ENCODE measurements at places on chromosomes 12 and 14.
A peak's percentile ranks its signal among the peaks of the same experiment; 100 is the strongest.

DNA sequence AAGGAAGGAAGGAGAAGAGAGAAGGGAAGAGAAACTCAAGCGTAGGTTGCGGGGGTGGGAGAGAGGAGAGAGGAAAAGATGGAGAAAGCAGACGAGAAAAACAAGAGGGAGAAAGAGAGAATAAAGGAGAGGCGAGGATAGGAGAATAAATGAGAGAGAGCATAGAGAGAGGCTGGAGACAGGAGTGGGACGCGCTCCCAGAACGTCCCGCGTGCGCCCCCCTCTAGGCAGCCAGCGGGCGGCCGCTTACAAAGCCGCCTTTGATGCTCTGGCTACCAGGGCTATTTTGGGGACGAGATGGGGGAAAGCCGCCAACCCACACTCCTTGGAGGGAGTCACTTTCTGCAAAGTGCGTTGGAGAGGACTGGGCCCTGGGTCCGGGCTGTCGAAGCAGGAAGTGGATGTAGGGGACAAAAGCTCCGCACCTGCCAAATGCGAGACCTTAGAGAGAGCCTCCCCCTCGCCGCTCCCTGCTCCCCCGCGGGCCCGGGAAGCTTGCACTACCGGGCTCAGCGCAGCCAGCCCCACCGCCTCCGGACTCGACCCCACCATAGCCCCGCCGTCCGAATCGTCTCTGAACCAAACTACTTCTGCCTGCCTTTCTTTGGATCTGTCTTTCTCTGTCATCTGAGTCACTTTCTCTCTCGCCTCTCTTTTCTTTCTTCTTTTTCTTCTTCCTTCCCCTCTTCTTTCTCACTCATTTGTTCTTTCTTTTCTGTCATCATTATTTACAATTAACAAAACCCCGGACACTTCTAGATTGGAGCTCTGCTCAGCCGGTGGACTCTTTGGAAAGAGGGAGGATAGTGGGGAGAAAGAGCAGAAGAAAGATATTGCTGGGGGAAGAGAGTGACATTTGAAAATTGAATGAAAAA, 8.0 kb downstream of the ASCL1 start:
- DNase-seq = no peak

DNA sequence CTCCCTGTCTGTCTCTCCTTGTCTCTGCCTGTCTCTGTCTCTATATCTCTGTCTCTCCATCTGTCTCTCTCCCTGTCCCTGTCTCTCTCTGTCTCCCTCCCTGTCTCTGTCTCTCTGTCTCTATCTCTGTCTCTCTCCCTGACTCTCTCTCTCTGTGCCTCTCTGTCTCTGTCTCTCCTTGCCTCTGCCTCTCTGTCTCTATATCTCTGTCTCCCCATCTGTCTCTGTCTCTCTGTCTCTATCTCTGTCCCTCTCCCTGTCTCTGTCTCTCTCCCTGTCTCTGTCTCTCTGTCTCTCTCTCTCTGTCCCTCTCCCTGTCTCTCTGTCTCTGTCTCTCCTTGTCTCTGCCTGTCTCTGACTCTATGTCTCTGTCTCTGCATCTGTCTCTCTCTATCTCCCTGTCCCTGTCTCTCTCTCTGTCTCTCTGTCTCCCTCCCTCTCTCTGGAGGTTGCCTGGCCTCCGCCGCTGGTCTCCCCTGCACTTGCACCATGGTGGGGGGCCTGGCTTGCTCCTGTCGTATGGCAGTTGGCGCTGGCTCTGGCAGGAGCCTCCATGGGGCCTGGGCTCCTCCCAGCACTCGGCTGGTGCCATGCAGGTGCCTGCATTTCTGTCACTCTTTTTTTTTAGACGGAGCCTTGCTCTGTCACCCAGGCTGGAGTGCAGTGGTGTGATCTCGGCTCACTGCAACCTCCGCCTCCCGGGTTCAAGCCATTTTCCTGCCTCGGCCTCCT, 28.3 kb downstream of the MMP17 start:
- no peak for DNase-seq

DNA sequence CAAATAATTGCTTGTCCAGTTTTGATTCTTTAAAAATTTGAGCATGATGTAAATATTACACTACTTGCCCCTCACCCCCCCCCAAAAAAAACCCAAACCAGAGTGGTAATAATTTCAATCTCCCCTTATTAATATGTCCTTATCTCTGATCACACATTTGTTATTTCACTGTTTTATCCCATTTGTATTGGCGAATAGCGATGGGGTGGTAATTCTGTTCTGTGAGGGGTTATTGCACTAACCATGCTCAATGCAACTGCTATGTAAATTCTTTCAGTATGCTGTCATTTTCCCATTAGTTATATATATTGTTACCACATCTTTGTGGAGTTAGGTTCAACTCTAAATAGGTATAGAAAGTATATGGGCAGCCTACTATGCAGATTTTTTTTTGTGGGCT, 1.1 kb downstream of the RIMKLB start:
- DNase-seq = no peak

DNA sequence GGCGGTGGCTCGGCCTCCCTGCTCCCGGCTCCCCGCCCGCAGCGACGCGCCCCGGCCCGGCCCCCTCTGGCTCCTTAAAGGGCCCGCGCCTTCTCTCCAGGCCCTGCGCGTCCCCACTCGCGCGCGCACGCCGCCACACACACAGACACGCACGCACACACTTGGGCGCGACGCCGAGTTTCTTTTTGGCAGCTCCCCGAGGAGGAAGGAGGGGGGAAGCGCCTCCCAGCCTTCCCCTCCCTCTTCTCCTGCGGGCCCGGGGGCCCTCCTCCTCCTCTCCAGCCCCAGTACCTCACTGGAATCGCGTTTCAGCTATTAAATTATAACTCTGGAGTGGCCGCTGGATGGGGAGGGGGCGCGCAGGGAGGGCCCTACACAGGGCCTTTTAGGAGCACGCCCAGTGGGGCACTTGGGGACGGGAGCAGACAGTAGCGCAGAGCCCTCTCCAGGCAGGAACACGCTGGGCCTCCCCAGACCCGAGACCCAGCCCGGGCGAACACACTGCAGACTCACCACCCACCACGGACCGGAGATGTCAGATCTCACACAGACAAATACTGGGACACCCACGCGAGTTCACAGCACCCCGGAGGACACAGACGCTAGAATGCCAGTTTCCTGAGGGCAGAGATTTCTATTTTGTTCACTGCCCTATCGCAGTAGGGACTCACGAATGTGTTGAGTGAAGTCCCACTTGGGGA, 411 bp upstream of the NCOR2 start:
- DNase-seq = peak; percentile 88

DNA sequence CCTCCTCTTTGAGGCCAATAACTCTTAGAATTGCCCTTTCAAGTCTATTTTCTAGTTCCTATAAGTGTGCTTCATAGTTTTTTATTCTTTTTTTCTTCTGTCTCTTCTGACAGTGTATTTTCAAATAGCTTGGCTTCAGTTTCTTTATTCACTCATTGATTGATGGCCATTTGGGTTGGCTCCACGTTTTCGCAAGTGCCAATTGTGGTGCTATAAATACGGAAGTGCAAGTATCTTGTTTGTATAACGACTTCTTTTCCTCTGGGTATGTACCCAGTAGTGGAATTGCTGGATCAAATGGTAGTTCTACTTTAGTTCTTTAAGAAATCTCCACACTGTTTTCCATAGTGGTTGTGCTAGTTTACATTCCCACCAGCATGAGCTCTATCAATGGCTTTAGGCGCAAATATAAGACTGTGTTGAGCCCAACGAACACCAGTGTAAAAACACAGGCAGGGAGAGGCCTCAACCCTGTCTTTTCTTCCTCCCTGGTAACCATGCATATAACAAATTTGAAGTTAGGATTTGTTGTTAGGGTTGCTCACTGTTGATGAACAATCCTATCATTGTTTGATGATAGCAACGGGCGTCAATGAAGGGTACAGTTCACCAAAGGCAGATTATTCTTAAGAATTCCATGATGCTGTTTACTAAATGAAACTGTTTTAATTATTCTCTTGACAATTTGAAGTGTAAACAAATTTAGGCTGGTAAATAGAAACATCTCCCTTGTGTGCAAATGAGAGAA, 13.3 kb upstream of the LMNTD1 start:
- DNase-seq = no peak

- DNase-seq = peak; percentile 54
Observed at GRCh38 chr12:91361864-91362263, 179.2 kb upstream of the DCN start.

DNA sequence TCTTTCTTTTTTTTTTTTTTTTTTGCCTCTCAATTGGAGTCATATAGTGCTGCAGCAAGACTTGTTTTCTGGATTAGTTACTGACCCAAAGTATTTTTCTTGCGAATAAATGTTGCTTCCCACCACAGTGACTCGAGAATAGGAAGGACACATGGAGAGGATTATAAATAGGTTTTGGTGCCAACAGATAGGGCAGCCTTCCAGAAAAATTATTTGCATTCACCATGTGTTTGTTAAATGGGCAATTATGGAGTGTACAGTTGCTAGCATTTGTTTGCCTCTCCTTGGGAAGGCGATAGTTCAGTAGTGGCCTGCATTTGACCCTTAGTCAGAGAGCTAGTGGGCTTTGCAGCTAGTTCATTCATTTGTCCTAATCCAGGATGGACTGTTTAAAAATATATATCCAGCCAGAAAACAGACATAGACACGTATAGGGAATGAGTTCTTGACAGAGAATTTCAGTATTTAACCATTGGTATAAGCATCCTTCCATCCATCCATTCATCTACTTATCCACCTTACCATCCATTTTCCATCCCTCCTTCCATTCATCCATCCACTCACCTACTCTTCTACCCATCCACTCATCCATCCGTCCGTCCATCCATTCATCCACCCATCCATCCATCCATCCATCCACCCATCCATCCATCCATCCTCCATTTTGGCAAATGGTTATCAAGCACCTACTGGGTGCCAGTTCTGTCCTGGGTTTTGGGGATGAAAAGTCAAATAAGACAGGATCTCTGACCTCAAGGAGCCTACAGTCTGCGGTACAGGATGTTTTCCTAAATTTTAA, 67.5 kb downstream of the CHST11 start:
- DNase-seq = no peak

DNA sequence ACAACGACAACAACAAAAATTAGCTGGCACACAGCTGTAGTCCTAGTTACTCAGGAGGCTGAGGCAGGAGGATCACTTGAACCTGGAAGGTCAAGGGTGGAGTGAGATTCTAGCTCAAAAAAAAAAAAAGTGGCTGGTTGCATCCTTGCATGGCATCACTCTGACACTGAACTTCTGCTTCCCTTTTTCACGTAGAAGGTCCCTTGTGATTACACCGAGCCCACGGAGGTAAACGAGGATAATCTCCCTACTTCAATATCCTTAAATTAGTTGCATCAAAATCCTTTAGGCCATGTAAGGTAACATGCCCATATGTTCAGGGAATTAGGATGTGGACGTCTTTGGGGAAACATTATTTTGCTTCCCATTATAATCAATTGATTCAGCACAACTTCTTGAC, 4.0 kb upstream of the PPP4R4 start:
- DNase-seq = no peak

- no peak for DNase-seq
Observed at GRCh38 chr12:26828280-26829073, 4.5 kb downstream of the ITPR2 start.
